ENCODE measurements at places on chromosomes 16 and 17.
A peak's percentile ranks its signal among the peaks of the same experiment; 100 is the strongest.

DNA sequence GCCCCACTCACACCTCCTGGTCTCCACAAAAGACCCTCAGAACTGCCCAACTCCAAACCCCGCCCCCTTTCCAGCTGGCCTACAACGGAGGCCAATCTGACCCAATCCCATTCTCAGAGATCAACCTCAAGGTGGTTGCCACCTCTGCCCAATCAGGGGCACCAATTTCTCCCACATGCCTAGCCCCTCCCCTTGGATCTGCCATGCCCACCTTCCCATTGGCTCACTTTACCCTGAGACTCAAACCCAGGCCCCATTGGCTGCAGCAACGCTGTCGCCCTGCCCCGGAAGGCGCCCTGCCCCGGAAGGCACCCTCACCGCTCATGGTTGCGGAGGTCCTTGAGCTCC lies 10.6 kb downstream of the ZNF668 start:
- DNase-seq: no peak

- peak; percentile 42 for DNase-seq
Observed at GRCh38 chr17:69060822-69061221, at the start of gene ABCA9. TSS of gene ABCA9 (minus strand) at chr17:69060927. CDS start at chr17:69051126, 9,801 bp downstream.

GRCh38 chr16:12245921-12246720 lies 269.6 kb downstream of the SNX29 start:
- no peak for DNase-seq

GRCh38 chr17:6510321-6510977 lies 45.9 kb downstream of the PITPNM3 start:
- DNase-seq: no peak

DNA sequence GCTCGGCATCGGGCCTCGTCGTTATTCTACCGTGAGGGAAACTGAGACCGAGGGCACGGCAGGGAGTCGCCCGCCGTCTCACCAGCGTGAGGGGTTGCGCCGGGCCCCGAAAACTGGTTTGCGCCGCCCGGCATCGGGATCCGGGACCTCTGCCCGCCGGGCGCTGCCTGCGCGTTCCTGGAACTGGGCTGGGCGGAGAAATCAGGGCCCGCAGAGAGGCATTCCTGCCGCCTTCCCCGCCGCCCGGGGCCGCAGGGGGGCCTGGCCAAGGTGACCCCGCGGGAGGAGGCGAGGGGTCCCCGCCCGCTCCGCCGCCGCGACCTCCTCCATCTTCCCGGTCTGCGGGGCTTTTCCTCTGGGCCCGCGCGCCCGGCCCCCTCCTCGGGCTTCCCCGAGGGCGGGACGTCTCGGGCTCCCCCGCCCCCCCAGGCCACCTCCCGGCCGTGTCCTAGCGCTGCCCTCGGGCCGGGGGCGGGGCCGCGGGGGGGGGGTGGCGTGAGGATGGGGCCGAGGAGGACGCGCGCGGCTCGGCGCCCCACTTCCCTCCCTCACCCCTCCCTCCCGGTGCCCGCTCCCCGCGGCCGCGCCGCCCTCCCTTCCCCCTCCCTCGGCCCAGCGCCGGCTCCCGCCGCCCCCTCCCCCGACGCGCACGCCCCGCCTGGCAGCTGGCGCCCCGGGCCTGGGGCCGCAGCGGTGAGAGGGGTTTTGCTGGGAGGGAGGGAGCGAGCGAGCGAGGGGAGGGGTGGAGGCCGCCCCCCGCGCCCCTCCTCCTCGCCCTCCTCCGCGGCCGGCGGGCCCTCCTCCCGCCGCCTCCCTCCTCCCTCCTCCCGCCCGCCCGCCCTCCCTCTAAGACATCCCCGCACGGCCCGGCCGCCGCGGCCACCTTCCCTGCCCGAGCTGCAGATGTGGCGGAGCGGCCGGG lies at the start of gene GLIS2:
TSS of gene GLIS2 (plus strand) at position 882 of the 922 bp plus-strand sequence. CDS start 16,214 bp downstream, outside the sequence.
- peak; percentile 66 for DNase-seq

DNA sequence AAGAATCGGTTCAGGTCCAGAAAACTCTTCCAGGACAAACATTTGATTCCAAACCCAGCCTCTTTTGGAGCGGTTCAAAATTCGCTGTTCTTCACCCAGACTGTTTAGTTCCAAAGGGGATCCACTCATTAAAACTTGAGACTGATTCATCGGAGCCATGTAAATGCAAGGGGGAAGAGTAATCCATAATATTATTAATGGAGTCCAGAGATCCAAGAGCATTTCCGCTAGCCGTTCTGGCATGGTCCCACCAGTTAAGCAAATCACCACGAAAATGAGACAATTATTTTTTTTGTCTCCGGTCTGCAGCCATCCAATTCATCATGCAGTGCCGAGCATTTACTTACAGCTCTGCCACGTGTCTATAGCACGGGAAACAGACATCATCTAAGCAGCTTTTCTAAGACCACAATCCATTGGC lies 15.1 kb downstream of the CDH8 start:
- no peak for DNase-seq

GRCh38 chr17:8762012-8762411 lies 3.7 kb upstream of the SPDYE4 start:
- no peak for DNase-seq

GRCh38 chr17:1137465-1137894 lies 42.3 kb downstream of the ABR start:
- DNase-seq: no peak

DNA sequence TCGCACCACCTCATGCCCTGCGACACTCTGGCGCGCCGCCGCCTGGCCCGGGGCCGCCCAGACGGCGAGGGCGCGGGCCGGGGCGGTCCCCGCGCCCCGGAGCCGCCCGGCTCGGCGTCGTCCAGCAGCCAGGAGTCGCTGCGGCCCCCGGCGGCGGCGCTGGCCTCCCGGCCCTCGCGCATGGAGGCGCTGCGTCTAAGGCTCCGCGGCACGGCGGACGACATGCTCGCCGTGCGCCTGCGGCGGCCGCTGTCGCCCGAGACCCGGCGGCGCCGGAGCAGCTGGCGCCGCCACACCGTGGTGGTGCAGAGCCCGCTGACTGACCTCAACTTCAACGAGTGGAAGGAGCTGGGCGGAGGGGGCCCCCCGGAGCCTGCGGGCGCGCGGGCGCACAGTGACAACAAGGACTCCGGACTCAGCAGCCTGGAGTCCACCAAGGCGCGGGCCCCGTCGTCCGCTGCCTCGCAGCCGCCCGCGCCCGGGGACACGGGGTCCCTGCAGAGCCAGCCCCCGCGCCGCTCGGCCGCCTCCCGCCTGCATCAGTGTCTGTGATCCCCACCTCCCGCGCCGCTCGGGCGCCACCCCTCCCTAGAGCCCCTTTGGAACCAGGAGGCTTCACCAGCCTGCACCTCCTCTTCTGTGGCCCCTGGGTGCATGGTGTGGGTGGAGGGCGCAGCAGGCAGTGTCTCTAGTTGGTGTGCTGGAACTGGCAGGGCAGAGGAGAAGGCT lies 82.3 kb downstream of the ARHGAP23 start:
- no peak for DNase-seq

- DNase-seq: no peak
Observed at GRCh38 chr16:80971819-80972218, 34.9 kb downstream of the CMC2 start.

- DNase-seq: no peak
Observed at GRCh38 chr16:30377050-30377811, 2.6 kb downstream of the MYL11 start.

DNA sequence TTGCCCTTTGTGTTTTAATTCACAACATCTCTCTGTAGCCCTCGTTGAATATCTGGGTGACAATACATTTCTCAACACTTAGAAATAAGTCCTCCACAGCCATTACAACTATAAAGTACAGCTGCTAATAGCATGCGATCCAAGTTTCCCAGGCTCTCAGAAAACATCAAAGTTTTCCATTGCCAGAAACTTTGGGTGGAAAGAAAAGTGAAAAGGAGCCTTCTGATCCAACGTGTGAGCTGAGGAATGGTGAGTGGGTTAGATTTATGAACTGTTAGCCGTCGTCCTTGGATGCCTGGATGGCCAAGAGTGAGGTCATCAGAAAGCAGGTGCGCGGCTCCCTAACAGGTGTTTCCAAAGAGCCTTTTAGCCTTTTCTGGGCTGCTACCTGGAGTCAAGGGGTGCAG lies 258.0 kb downstream of the PMP22 start:
- DNase-seq: no peak

DNA sequence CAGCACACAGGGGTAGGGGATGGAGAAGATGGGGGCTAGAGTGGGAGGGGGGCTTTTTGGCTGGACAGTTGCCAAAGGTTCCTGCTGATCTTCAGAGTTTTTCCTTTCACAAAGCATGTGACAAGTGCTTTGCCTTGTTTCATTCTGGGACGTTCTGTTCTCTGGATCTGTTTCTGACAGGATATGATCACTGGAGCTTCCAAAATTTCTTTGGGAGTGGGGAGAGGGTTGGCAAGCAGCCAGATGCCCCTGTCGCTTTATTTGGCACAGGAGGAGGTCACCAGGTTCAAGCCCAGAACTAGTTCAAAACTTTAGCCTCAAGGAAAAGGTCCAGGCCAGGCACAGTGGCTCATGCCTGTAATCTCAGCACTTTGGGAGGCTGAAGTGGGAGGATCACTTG lies 68.5 kb upstream of the TBX2 start:
- DNase-seq: no peak

GRCh38 chr16:54200720-54201119 lies 85.9 kb downstream of the IRX3 start:
- no peak for DNase-seq

- no peak for DNase-seq
Observed at GRCh38 chr17:74240618-74241205, 27.3 kb downstream of the TTYH2 start.

All from tibial nerve (tissue), 4 donors.